CD4-positive, alpha-beta memory T cell (primary cell): ENCODE measurements at places on chromosomes 1 and 21. TPM values are rescaled to one million over a fixed set of nuclear protein-coding genes. Genes with fewer than 3 reads are reported as not detected.

GRCh38 chr1:93734999-93735398 lies 53.4 kb upstream of the BCAR3 start:
- no peak for DNase-seq
- H3K4me3 ChIP-seq = no peak overlapping the region
- no peaks in the 10 kb centered on the region for H3K27me3 ChIP-seq
- H3K36me3 ChIP-seq = no peaks in the 10 kb centered on the region
- H3K4me1 ChIP-seq = no peaks in the 10 kb centered on the region

- no peaks in the 10 kb centered on the region for H3K36me3 ChIP-seq
- no peak for DNase-seq
- H3K4me3 ChIP-seq = no peak overlapping the region
- no peaks in the 10 kb centered on the region for H3K4me1 ChIP-seq
- no peaks in the 10 kb centered on the region for H3K27me3 ChIP-seq
- H3K27ac ChIP-seq = no peak overlapping the region
These were observed 213.3 kb upstream of the DAB1 start for GRCh38 chr1:57637155-57637554.

- no peaks in the 10 kb centered on the region for H3K4me1 ChIP-seq
- no peak overlapping the region for H3K27ac ChIP-seq
These were observed 204.3 kb downstream of the FGGY start for GRCh38 chr1:59500950-59501742.

CLEC20A gene
- not detected for polyA plus RNA-seq
